Neural crest cell (in vitro differentiated cells): ENCODE measurements at places on chromosomes 12 and 14.
A peak's percentile ranks its signal among the peaks of the same experiment; 100 is the strongest.

DNA sequence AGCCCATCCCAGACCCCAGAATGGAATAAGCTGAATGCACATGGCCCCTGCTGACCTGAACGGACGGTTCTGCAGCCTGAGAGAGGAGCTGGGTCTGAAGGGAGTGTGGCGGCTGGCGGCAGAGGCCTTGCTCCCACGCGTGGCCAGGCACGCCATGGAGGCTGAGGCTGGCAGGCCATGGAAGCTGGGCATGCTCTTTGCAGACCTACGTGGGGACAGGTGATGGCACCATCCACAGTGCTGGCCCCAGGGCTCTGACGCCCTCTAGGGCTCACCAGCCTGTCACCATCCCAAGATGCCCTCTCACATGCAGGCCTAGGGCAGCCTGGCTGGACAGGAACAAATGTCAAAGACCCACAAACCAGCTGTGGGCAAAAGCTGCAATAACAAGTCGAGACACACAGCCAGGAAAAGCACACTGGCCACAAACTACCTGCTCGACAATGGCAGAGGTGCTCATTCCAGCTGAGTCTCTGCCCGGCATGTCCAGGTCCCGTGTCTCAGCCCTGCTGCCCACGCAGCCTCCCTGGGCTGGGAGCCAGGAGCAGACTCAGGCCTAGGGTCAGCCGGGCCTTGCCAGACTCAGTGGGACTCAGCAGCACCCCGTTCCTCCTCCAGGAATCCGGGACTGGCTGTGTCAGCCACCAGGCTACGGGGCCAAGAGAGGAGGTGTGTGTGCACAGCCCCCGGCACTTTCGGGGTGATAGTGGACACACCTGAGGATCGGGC lies 19.7 kb downstream of the BTBD6 start:
- H3K36me3 ChIP-seq: no peaks in the 10 kb centered on the region
- H3K27me3 ChIP-seq: no peaks in the 10 kb centered on the region
- H3K27ac ChIP-seq: peak overlapping the region; percentile 62
- peaks cover 4% of the 10 kb centered on the region for H3K4me1 ChIP-seq
- H3K4me3 ChIP-seq: no peak overlapping the region

DNA sequence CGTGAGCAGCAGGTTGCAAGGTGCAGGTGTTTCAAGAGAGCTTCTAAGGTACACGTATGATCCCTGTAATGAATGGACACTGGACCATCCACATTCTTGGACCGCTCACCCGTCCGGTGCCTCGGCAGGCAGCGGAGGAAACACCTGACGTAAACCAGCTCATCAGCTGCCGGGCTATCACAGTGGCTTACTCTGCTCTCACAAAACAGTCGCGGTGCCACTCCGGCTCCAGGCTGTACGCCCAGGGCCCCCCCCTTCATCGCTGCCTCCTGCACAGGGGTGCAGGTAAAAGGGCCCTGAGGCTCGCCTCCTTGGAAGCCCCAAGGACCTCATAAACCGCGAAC lies 436 bp downstream of the VPS33A start:
- H3K27me3 ChIP-seq: peaks cover 8% of the 10 kb centered on the region
- H3K36me3 ChIP-seq: peaks cover 4% of the 10 kb centered on the region
- H3K4me1 ChIP-seq: peaks cover 20% of the 10 kb centered on the region
- H3K27ac ChIP-seq: peak overlapping the region; percentile 96
- peak overlapping the region; percentile 97 for H3K4me3 ChIP-seq

- H3K36me3 ChIP-seq: no peaks in the 10 kb centered on the region
- no peaks in the 10 kb centered on the region for H3K4me1 ChIP-seq
- no peaks in the 10 kb centered on the region for H3K27me3 ChIP-seq
- H3K27ac ChIP-seq: no peak overlapping the region
- DNase-seq: no peak
Observed at GRCh38 chr14:33922125-33922524, 28.7 kb downstream of the EGLN3 start.

- no peaks in the 10 kb centered on the region for H3K36me3 ChIP-seq
- H3K27me3 ChIP-seq: peaks cover 13% of the 10 kb centered on the region
- no peak overlapping the region for H3K27ac ChIP-seq
- H3K4me3 ChIP-seq: no peak overlapping the region
- DNase-seq: no peak
Observed at GRCh38 chr12:11482955-11483354, 87.6 kb upstream of the PRB2 start.

- H3K27me3 ChIP-seq: no peaks in the 10 kb centered on the region
- peaks cover 58% of the 10 kb centered on the region for H3K36me3 ChIP-seq
- no peak overlapping the region for H3K4me3 ChIP-seq
- H3K4me1 ChIP-seq: no peaks in the 10 kb centered on the region
- H3K27ac ChIP-seq: no peak overlapping the region
Observed at GRCh38 chr14:50750323-50750722, 80.6 kb downstream of the NIN start.
